ENCODE measurements at places on chromosomes 2 and 18. TPM values are rescaled to one million over a fixed set of nuclear protein-coding genes. Genes with fewer than 3 reads are reported as not detected.

- DNase-seq, result no peak
These were observed 244.7 kb downstream of the CTNNA2 start for GRCh38 chr2:79757526-79757925.

GRCh38 chr18:75337348-75337747 is 90.2 kb downstream of the SMIM21 start:
- DNase-seq, result no peak

GRCh38 chr2:62747876-62748275 is 42.4 kb downstream of the EHBP1 start:
- DNase-seq, result no peak

DNA sequence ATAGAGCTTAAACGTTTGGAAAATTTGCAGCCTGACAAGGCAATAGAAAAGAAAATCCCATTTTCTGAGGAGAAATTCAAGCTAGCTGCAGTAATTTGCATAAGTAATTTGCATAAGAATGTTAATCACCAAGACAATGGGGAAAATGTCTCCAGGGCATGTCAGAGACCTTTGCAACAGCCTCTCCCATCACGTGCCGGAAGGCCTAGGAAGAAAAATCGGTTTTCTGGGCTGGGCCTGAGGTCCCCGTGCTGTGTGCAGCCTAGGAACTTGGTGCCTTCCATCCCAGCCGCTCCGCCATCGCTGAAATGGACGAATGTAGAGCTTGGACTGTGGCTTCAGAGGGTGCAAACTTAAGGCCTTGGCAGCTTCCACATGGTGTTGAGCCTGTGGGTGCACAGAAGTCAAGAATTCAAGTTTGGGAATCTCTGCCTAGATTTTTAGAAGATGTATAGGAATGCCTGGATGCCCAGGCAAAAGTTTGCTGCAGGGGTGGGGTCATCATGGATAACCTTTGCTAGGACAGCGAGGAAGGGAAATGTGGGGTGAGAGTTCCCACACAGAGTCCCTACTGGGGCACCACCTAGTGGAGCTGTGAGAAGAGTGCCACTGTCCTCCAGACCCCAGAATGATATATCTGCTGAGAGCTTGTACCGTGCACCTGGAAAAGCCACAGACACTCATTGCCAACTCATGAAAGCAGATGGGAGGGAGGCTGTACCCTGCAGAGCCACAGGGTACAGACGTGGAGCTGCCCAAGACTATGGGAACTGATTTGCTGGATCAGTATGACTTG is 164.6 kb downstream of the GULP1 start:
- DNase-seq, result no peak

- DNase-seq, result no peak
These were observed 87.8 kb downstream of the PDE11A start for GRCh38 chr2:177984749-177985148.

The TMEM150A gene
- polyA plus RNA-seq, result 13.2 TPM

The COL3A1 gene
- polyA plus RNA-seq, result not detected

The ANKRD30BL gene
- not detected for polyA plus RNA-seq

All from CD8-positive, alpha-beta memory T cell (primary cell).